ENCODE measurements at places on chromosomes 1 and 21.

- no peak for DNase-seq
Measured at GRCh38 chr1:11823366-11824137, 17.6 kb downstream of the CLCN6 start.

- DNase-seq: no peak
Measured at GRCh38 chr1:159181328-159182024, 10.1 kb downstream of the CADM3 start.

GRCh38 chr21:38949070-38949380 lies 143.3 kb downstream of the ETS2 start:
- DNase-seq: no peak

GRCh38 chr1:76595024-76595423 lies 272.3 kb upstream of the ST6GALNAC5 start:
- no peak for DNase-seq

Measured in stimulated activated CD4-positive, alpha-beta T cell treated with anti-CD3 and anti-CD28 coated beads, Interleukin-1b, Interleukin-23, amount 100 ng/mL, for 24 hours (primary cell).